Activated T-helper 17 cell treated with anti-CD3 and anti-CD28 coated beads, Interleukin-2, amount 50 U/mL, for 72 hours (primary cell): ENCODE measurements at places on chromosomes 1 and 21. TPM values are rescaled to one million over a fixed set of nuclear protein-coding genes. Genes with fewer than 3 reads are reported as not detected.

ENO1 gene
- 3,460 TPM for total RNA-seq

ADAMTSL4 gene
- 0.37 TPM for total RNA-seq

CYP2J2 gene
- total RNA-seq = 1.6 TPM

RXFP4 gene
- not detected for total RNA-seq

FHAD1 gene
- not detected for total RNA-seq

TCEANC2 gene
- total RNA-seq = 15.2 TPM

FMO5 gene
- total RNA-seq = 0.61 TPM

AUNIP gene
- total RNA-seq = 7.2 TPM

GBP6 gene
- total RNA-seq = 0.58 TPM

SPRR2F gene
- not detected for total RNA-seq

CLCA1 gene
- not detected for total RNA-seq
